ENCODE measurements at places on chromosomes 1 and 21.

GRCh38 chr1:25716320-25716719 lies 83.7 kb upstream of the SELENON start:
- no peak for DNase-seq

- DNase-seq, result no peak
Observed at GRCh38 chr1:182658055-182658454, 26.3 kb downstream of the RGS8 start.

DNA sequence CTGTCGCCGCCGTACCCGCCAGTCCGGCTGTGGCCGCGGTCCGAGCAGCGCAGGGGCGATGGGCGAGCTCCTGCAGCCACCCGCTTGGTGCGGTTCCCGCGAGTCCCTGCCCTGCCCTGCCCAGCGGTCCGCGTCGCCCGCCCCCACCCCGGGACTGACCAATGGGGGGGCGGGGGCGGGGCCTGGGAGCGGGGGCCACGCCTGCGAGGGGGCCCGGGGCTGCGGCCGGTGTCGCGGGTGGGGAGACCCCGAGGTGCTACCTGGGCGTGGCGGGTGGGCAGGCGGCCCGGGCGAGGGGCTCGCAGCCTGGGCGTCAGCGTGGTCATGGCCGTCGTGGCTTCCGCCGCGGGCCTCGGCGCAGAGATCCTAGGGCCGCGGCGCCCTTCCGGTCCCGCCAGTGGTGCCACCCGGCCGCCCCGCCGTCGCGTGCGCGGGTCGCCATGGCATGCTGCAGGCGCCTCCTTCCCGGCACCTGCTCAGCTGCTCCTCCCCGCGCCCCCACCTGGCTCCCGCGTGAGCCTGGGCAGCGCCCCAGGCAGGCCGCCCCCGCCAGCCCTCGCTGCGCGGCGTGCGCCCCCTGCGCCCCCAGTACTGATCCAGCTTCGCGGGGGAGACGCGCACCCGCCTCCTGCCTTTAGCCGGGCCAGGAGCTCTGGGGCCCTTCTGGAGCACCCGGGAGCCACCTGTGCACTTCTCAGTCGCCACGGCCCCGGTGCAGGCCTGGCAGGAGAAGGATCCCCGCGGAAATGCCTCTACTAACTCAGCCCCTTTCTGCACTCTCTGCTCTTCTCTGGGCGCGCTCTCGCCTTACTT lies at the start of gene BMP8B:
BMP8B (minus strand) TSS at position 108 of the 813 bp plus-strand sequence. CDS start 380 bp downstream, outside the sequence.
- DNase-seq, result peak; percentile 20

DNA sequence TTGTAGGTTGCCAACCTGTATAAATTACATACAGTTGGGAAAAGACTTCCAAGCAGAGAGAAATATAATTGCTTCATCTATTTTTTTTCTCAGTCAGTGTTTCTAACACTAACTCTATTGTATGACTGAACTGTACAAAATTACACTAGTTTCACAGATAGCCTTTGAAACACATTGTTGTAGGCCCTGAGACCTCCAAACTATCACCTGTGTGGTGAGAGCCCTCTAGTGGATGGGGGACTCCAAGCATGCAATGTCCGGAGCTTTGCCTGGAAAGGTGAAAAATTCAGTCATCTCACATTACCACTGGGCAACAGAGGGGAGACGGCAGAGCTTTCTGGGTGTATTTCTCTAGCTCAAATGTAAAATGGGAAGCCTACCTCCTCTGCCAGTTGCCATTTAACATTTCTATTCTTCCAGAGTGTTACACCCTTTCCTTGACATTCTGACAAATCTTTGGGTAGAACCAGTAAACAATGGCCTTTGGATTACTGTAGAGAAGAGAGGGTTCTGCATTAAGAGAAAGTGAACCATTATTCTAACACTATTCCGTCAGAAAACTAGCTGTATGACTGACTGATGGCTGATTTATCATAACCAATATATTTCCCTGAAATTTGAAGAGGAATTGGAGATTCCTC lies 212.2 kb downstream of the LYPLAL1 start:
- no peak for DNase-seq

GRCh38 chr1:232017057-232017456 lies 390.5 kb downstream of the DISC1 start:
- no peak for DNase-seq

DNA sequence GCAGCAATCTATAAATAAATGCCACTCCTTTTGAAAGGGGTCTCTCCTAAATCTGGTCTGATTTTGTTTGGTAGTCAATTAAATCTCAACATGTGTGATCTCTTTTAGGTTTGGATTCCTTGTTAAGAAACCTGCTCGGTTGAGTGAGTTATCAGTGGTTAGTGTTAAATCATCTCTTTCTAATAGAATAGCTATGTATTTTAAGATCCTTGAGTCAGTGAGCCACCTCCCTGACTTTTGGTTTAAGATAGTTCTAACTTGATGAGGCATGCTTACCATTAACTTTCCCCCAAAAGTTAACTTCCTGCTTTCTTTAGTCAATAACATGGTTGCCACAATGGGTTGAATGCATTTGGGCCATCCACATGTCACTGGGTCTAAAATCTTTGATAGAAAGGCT lies 93.1 kb upstream of the OLFM3 start:
- DNase-seq, result no peak

GRCh38 chr1:9069326-9070100 lies at the start of gene SLC2A5:
Gene SLC2A5, minus strand, starts transcription at chr1:9069635. Its CDS starts 99 bp downstream, at chr1:9069536.
- no peak for DNase-seq

GRCh38 chr1:53559854-53560580 lies 100.8 kb downstream of the DMRTB1 start:
- DNase-seq, result no peak

- DNase-seq, result no peak
Observed at GRCh38 chr1:173482683-173483082, 5.5 kb downstream of the PRDX6 start.

- no peak for DNase-seq
Observed at GRCh38 chr1:219120624-219121544, 52.8 kb upstream of the LYPLAL1 start.

DNA sequence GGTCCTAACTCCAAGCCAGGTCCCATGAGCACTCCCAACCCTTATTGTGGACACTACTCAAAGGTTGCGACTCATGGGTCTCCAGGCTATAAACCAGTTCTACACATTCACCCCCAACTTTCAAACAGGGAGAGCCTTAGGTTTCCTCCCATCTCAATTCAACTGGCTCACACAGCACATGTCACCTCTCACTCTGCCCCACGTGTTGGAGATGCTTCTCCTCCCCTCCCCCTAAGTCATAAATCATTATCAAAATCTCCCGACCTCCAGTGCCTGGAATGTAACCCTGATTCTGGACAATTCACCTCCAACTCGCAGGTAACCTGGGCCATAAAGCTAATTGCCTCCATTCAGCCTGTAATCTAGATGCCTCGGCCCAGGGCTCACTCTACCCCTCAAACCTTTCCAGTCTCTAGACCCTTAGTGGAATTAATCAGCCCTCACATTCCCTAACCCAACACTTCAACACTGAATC lies 595 bp downstream of the AK2 start:
- DNase-seq, result no peak

DNA sequence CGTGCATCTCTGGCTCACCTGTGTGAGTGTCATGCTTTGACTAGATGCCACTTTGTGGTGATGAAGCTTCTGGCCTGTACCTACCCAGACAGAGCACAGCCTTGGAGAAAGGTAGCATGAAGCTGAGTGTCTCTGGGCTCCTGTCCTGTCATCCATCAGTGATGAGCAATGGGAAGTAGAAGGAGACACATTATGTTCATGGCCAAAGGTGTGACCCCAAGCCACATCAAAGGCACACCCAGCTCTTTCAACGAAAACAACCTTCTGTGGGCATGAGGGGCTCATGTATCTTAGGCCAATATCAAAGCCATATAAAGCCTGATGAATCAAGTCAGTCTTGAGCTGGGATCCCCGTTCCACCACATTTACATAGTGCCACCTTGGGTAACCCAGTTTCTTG lies 1.0 kb upstream of the CLIC6 start:
- DNase-seq, result no peak

DNA sequence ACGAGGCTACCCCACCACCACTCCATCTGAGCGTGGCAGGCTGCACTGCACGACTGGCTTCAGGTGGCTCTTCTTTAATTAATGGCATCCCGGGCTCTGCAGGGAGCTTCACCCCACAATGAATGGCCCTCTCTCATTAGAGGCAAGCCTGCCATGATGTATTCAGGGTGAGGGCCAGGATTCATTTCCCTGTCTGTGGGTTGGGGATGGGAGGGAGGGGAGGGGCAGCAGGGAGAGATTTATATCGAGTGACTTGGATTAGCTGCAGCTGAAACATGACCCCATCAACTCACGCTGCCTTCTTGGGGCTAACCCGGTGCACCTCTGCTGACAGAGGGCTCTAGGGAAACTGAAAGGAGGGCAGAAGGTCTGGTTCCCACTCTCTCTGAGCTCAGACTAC lies 54.2 kb downstream of the ERI3 start:
- DNase-seq, result no peak

GRCh38 chr1:221810406-221810805 lies 68.5 kb upstream of the DUSP10 start:
- no peak for DNase-seq

- DNase-seq, result no peak
Observed at GRCh38 chr21:29258626-29259338, 39.9 kb upstream of the BACH1 start.

DNA sequence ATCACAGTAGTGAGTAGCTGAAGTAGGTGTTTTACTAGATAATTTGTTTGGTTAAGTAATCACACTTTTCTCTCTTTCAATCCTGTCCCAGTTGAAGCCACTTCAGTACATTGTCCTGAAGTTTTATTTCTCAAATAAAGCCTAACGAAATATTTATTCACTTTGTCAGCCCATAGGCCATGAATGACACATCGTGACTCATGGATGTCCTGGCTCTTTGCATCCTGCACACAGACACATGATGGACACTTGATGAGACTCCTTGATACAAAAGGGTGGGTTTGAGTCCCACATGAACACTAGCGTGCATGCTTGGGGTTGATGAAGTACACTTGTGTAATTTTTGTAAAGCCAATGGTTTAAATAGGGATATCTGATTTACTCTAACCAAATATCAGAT lies 22.7 kb upstream of the LAMC2 start:
- DNase-seq, result no peak

- DNase-seq, result no peak
Observed at GRCh38 chr1:33446590-33446989, 15.7 kb upstream of the PHC2 start.

- DNase-seq, result no peak
Observed at GRCh38 chr1:51410568-51411460, 80.5 kb upstream of the TTC39A start.

DNA sequence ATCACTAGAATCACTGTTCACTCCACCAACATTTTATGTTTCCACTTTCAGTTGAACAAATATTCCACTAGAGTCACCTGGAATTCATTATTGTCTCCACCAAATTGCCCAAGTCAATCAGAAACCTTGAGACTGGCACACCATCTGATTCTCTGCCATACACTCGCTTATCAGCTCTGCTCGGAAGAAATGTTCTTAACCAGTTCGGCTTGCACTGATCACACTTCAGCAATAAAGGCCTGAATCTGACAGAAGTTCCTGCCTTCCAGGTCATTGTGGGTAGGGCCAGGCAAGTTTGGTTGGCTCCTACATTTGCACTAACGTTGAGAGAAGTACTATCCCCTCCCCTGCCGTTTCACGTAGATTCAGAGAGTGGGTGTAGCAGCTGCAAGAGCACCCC lies 10.0 kb downstream of the TPM3 start:
- DNase-seq, result no peak

- DNase-seq, result no peak
Observed at GRCh38 chr1:96981181-96981580, 259.6 kb downstream of the PTBP2 start.

DNA sequence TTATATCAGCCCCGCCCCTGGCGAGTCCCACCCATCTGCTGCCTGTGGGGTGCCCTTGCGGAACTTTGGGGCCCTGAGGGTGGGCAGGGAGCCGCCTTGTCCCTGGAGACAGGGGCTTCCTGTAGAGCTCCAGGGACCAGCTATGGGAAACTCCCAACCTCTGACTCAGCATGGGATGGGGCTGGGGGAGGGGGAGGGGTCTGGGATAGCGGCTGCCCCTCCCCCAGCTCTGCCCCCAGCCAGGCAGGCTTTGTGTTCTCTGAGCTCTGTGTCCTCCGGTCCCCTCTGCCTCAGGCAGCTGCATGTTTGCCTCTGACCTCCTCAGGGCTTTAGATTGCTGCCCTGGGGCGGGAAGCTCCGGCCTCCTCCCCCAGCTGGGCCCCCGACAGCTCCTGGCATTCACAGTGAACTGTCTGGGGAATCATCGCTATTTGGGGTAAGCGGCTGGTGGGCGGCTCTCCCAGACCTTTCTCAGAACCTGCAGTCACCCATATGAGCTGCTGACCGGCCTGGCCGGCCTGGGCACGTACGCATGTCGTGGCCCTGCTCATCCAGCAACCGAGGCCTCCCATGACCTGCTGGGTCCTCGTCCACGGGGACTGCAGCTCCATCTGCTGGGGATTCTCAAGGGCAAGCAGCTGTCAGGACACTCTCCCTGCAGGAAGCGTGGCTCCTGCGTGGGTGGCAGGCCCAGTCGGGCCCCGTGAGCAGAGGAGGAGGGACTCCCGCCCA lies 17.1 kb downstream of the ARHGEF16 start:
- DNase-seq, result no peak

- no peak for DNase-seq
Observed at GRCh38 chr1:52574594-52574993, 21.7 kb upstream of the TUT4 start.

DNA sequence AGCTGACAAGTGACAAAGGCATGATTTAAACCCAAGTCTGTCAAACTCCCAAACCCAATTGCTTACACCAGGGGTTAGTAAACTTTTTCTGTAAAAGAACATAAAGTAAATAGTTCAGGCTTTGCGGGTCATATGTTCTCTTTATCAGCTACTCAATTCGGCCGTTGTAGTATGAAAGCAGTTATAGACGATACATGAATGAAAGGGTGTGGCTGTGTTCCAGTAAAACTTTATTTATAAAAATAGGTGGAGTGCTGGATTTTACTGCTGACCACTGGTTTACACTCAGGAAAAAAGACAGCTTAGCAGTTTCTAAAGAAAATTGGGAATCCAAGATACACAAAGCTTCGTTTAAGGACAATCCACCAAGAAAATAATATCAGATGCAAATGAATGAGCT lies 124.3 kb upstream of the BCL9 start:
- DNase-seq, result no peak

GRCh38 chr1:154856544-154856943 lies 13.5 kb downstream of the KCNN3 start:
- no peak for DNase-seq

GRCh38 chr1:4684136-4684535 lies 29.7 kb downstream of the AJAP1 start:
- no peak for DNase-seq
